ENCODE measurements at places on chromosomes 2 and 18.

- DNase-seq: no peak
Observed at GRCh38 chr2:146806364-146807005, 1038.3 kb upstream of the ACVR2A start.

DNA sequence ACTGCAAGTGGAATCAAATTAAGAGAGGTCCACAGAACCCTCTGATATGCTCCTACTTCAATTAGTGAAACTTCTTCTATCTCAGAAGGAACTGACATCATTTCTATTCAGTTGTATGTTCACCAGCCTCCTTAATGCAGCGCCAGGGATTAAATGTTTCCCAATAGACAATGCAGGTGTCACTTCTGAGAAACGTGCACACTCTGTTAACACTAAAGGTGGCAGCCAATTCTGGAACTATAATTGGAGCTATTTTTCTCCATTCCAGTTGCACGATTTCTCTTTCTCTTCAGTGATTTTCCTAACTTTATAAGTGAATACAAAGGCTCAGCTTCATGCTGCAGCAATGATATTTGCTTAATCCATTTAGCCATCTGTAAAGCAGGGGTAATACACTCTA lies 821.9 kb downstream of the TDRD15 start:
- DNase-seq: no peak

- no peak for DNase-seq
Observed at GRCh38 chr2:65019675-65020195, 30.5 kb downstream of the SLC1A4 start.

DNA sequence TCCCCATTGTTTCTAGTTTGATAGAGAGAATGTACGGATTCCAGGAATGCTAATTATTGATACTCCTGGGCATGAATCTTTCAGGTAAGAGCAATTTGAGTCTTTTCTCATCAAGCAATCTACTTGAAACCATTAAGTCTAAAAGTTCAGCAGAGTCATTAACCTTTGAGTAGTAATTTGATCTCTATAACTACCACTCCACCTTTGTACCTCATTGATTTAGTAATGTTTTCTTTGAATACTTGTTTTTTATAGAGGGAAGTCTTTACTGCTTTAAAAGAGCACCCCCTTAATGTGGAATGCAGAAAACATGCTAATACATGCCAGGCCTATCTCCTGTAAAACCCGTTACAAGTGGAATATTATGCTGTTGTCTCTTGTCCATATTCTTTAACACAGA lies 45.0 kb downstream of the EIF5B start:
- DNase-seq: no peak

GRCh38 chr18:22309191-22309590 lies 108.5 kb downstream of the CTAGE1 start:
- DNase-seq: no peak

GRCh38 chr18:70044632-70045031 lies 97.0 kb upstream of the CD226 start:
- no peak for DNase-seq

DNA sequence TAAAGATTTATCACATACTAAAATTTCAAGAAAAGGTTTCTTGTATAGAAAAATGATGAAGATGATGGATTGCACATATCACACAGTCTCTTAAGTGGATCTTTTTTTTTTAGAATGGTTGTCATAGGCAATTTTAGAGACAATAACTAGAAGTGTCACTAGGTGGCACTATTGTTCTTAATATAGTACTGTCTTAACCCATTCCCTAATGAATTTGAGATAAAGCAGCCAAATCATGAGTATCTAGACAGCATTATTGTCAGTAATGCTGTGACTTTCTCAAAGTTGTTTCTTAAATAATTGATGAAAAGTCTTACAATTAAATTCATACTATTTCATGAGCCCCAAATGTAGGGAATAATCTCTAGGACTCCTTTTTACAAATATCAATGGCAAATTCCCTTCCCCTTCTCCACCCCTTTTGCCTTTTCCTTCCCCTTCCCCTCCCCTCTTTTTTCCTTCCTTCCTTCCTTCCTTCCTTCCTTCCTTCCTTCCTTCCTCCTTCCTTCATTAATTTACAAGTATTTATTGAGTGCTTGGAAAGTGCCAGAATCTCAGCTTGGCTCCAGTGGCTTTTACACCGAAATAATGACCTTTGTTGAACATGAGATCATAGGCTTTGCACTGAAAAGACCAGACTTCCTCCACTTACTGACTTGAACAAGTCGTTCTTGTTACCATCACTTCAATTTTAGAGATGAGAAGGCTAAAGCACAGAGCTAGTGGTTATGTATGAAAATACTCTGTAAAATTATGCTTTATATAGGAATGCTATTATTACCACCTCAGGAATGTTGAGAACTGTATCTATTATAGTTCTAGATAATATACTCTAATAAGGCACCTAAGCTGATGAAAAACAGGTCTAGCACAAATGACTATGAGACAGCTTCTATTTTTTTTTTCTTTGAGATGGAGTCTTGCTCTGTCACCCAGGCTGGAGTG lies 19.8 kb downstream of the MYL12B start:
- no peak for DNase-seq

GRCh38 chr2:7849027-7849426 lies 832.8 kb upstream of the ID2 start:
- DNase-seq: no peak

DNA sequence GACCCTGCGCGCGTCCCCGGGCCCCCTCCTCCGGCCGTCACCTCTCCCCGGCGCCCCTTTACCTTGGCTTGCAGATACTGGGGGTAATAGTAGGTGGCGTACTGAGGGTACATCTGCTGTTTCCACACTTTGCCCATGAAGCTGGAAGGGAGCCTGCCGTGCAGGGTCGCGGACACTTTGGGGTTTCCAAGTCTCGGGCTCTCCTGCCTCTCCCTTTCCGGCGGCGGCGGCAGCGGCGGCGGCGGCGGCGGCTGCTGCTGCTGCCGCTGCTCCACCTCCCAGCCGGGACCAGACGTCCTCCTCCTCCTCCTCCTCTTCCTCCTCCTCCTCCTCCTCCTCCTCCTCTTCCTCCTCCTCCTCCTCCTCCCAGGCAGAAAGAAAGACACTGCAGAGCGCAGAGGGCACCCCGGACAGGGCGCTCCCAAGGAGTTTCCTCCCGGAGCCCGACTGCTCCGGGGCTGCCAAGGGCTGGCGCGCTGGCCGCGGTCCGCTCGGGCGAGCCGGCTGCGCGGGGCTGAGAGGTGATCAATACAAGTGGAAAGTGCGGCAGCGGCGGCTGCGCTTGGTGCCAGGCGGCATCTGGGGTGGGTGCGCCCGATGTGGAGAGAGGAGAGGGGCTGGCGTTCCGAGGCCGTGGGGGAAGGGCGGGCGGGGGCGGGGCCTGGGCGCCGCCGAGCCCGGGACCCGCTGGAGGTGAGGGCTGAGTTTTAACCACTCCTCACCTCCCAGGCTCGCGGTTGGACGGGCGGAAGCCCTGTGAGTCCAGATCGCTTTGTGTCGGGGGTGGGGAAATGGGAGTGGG lies at the start of gene RBMS1:
TSS of gene RBMS1 (minus strand) at position 581 of the 802 bp plus-strand sequence. CDS start at position 137, 444 bp downstream.
- no peak for DNase-seq

DNA sequence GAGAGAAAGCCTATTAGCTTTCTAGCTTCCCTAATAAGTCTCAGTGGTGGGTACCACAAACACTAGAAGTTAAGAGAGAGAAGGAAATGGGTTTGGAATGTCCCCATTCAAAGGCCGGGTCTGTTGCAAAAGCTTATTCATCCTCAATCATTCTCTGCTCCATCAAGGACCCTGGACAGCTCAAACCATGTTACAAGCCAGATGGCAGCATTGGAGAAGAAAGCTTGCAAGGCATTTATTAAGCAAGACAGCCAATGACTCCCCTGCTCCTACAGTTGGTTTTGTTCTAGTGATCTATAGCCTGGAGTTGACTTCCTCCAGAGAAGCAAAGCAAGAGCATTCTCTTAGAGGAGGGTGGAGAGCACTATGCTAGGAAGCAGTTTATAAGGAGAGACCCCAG lies 86.9 kb upstream of the LMAN1 start:
- no peak for DNase-seq

DNA sequence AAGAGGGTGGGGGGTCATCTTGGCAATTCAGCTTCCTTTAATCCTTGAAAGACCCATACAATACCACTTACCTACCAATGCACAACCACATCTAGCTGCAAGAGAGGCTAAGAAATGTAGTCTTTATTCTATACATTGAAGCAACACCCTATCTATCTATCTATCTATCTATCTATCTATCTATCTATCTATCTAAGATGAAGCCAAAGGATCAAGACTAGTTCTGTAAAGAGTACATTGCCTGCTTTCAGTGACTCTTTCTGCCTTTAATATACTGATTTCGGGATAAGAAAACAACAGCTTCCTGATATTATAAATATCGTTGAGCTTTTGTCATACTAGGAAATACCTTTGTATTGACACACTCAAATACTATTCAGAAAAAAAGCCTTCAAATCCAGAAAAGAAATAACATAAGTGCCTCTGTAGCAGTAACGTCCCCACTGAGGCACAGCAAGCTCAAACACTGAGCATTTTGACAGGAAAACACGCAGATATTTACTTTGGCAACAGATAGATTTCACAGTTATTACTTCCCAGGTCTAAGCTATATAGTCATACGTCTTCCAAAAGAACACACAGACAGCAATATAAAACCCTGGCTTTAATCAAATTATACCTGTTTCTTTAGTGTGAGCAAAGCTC lies 139.4 kb upstream of the SERTAD2 start:
- no peak for DNase-seq

GRCh38 chr2:63497576-63497975 lies 90.7 kb downstream of the WDPCP start:
- no peak for DNase-seq

GRCh38 chr2:156907806-156908205 lies 349.7 kb upstream of the GALNT5 start:
- DNase-seq: no peak

- DNase-seq: no peak
Observed at GRCh38 chr18:32319084-32319483, 129.2 kb downstream of the MEP1B start.

DNA sequence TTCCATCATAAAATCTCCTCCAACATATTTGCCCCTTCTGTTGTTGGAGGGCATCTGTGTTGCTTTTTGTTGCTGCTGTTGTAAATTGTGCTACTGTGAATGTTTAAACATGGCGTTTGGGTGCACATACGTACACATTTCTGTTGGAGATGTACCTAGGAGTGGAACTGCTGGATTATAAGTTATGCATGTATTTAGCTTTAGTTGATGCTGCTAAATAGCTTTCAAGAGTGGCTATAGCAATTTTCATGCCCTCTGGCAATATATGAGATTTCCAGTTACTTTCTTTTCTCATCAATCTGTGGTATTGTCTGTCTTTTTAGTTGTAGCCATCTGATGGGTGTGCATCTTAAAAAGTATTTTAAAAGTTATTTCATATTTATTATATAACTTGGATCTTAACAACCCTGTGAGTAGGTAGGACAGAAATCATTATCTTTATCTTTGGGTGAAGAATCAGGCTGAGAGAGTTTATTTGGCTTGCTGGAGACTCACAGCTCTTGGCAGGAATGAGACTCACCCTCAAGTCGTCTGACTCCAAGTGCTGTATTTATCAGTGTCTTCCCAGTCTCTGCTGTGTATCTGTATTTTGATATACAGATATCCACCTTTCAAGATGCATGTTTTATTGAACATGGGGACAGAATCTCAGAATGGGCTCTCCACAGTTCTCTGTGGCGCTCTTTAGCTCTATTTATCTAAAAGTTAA lies 16.9 kb downstream of the ZNF236 start:
- no peak for DNase-seq

- no peak for DNase-seq
Observed at GRCh38 chr2:150295544-150295943, 191.9 kb downstream of the RND3 start.

GRCh38 chr2:68717305-68717661 lies 17.3 kb upstream of the ARHGAP25 start:
- DNase-seq: no peak

DNA sequence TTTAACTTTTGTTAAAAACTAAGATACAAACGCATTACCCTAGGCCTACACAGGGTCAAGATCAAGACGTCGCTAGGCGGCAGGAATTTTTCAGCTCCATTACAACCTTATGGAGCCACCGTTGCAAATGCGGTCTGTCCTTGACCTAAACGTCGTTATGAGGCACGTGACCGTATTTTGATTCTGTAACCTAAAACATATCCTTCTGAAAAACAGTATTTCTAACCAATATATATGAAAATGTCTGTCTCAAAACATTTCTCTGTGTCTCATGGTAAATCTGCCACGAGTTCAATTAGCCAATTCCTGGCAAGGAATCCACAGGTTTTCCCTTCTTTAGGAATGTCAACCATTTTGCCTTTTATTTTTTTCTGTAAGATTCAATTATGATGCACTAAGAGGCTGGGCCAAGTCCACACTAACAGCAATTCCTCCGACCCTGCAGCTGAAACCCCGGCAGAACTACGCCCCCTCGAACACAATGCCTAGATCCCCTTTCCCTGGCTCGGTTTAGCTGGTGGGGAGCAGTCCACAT lies 1.7 kb downstream of the RTN4 start:
- no peak for DNase-seq

DNA sequence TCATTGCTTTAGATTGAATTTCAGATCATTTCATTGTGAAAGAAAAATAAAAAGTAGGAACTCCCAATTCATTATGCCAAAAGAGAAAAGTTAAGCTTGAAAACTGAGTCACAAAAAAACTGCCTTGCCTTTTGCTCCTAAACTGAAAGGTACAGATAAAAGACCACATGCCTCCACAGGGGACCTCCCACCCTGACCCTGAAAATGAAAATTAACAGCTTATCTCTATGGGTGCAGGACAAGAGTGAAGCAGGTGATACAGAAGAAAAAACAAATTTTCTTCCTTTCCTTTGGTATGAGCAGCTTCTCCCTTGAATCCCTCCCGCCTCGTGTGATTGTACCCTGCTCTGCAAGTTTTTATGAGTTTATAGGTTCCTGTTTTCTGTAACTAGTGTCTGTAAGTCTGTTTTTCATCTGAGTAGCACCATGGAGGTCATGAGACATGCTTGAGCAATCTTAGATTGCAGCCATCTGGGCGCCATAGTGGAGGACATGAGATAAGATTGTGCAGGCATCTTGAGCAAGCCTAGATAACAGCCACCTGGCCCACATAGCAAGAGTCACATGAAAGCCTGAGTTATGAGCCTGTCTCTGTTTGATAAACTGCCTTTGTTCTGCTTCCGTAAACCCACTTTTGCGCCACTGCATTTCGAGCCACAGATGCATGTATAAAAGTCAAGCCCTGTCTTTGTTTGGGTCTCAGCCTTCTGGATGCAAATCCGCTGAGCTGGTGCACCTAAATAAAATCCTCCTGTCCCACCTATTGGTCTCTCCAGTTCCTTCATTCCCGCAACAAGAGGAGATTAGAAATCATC lies 56.2 kb upstream of the DYNC1I2 start:
- DNase-seq: no peak

DNA sequence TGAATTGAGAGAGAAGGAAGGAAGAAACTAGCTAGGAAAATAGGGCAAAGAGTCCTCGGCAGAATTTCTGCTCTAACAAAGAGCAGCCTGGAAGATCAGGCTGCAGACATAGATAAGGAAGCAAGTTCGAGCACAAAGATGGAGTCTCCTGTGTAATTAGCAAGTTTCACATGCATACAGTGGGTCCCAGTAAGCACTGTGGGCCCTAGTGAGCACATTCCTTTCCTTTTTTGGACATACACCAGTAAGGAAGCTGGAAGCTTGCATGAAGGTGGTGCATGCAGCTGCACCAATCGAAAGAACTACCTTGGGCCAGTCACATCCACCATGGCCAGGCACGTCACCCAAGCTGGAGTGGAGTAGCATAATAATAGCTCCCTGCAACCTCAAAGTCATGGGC lies 109.7 kb downstream of the NOL4 start:
- DNase-seq: no peak

GRCh38 chr2:221554769-221555493 lies 17.2 kb downstream of the EPHA4 start:
- no peak for DNase-seq

All from esophagus squamous epithelium (tissue), 5 donors.